Amniotic epithelial cell (primary cell): ENCODE measurements at places on chromosomes 6 and 20.

GRCh38 chr6:149961728-149962425 is 1.9 kb upstream of the ULBP1 start:
- DNase-seq = no peak

DNA sequence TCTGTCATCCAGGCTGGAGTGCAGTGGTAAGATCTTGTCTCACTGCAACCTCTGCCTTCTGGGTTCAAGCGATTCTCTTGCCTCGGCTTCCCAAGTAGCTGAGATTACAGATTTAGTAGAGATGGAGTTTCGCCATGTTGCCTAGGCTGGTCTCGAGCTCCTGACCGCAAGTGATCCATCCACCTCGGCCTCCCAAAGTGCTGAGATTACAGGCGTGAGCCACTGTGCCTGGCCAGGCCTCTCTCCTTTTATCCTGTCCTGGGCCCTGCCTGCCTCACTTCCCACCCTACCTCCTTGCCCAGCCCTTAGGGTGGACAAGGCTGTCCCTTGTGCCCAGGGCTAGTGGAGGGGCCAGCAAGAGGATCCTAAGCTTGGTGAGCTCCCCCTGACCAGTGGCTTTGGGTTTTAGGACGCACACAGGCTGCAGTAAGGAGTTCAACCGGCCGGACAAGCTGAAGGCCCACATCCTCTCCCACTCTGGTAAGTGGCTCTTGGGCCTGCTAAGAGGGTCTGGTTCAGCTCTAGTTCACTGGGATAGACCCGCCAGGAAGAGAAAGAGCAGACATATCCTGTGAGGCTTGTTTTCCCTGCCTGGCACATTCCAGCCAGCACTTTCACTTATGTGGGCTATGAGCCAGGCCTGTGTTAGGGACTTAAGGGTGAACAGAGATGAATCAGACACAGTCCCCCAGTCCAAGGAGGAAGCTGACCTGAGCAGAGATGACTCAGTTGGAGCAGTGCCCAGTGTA is 21.9 kb upstream of the CHMP4B start:
- DNase-seq = peak; percentile 99

DNA sequence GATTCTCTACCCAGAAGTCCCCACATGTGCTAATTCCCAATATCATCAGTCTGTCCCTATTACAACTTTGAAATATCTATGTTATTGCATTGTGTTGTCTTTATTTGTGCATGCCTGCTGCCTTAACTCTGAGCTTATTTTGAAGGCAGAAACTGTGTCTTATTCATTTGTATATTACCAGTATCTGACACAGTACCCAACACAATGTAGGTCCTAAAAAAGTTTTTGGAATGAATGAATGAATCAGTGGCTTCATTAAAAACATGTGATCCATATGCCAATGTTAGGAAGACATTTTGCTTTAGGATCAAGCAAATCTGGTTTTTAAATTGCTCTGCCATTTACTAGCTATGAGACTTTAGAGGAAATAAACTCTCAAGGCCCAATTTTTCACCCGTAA is 420.4 kb downstream of the CBLN4 start:
- DNase-seq = no peak

DNA sequence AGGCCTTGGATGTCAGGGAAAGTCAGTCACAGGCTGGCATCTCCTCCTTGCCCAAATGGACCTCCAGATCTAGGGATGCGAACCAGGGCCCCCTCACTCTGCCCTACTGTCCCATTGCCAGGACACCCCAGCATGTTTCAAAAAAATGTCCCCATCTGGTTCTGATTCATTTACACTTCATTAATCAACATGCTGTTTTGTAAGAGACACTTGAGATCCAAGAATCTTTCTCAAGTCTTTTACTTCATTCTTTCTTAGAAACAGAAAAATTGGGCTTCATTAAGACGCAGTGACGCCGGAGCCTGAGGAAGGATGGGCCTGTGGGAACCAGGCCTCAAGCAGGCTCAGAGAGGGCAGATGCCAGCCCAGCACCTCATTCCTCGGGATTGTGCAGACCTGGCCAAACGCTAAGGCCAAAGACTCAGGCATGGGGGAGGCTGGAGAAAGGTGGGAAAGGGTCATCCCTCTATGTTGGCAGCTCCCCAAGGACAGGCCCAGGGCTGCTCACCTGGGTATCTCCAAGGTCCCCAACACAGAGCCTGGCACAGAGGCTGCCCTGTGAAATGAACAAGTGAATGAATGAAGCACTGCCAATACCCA is 3.8 kb downstream of the RSPO4 start:
- no peak for DNase-seq

DNA sequence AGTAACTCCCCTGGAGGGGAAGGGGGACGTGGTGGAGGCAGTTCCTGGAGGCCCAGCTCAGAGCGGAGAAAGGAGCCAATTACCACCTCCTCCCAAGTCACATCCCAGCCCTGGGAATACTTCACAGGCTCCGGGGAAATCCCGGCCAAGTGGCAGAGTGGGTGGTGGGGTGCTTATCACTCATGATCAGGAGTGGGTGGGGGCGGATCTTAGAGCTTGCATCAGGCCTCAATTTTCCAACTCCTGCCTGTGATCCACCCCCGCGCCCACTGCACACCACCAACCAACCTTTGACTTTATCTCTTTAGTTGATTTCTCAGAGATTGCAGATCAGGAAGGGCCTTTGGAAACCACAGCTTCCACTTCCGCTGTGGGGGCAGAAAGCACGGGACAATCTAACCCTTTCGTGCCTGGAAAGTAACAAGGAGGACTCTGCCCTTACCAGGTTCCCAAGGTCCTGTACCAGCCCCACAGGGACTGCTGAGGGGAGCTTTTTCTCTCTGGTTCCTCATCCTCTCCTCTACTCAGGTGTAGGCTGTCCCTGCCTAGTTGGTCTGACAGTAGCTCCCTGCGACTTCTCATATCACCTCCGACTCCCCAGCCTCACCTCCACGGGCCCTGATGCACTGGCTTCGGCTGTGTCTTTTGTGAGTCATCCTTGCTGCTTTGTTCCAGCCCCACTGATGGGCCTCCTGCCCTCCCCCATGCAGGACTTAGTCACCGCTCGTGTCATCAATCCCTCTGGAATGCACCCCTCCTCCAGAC is 24.9 kb upstream of the IER3 start:
- DNase-seq = peak; percentile 94

GRCh38 chr6:105836379-105836778 is 249.8 kb upstream of the PRDM1 start:
- DNase-seq = no peak

DNA sequence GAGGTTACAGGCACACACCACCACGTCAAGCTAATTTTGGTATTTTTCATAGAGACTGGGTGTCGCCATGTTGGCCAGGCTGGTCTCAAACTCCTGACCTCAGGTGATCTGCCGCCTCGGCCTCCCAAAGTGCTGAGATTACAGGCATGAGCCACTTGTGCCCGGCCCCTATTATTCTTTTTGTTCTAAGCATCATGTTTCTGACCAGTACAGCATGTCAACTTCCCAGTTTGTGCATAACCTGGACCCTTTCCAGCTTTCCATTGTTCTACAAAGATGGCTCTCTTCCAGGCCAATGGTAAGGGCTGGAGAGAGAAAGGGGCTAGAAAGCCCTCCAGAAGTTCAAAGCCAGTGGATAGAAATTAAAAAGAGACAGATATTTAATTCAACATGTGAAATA is 91.3 kb upstream of the TNFAIP3 start:
- no peak for DNase-seq

DNA sequence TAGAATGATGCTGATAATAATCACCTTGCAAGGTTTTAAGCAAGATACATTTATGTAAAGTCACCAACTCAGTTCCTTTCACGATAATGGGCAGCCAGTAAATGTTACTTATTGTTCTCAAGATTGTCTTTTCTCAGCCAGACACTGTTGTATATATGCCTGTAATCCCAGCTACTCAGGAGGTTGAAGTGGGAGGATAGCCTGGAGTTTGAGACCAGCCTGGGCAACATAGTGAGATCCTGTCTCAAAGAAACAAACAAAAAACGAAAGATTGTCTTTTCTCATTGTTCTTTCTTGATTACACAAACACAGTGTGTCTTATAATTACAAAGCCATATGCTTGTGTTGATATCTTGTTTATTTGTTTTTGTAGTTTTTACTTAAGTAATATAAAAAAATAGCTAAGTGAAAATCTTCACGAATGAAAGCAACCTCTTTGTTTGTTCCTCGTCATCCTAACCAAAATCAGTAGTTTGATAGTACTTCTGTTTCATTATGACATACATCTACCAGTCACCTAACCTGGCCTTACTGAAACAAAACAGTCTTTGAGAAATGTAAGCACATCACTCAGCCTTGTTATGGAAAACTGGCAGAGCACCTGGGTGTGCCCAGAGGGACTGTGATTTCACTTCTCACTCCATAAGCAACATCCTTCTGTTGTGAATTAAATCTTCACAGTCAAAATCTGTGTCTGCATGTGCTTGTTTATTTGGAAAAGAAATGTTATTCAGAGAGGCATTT is 436.2 kb upstream of the SOX4 start:
- DNase-seq = no peak

DNA sequence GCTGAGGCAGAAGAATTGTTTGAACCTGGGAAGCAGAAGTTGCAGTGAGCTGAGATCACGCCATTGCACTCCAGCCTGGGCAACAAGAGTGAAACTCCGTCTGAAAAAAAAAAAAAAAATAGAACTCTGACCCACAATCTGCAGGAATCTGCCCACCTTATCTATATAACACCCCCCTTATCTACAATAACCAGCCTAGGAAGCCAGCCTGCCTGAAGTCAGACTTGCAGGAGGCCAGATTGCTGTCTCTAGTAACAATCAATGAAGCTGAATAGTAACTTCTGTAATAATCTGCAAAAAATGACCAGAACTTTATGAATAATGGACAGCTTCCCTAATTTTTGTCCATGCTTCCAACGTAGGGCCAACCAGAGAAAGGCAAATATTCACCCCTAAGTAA is 352.5 kb downstream of the CD83 start:
- no peak for DNase-seq
